Psoas muscle (tissue), 8 donors: ENCODE measurements at places on chromosomes 5 and 9. TPM values are rescaled to one million over a fixed set of nuclear protein-coding genes. Genes with fewer than 3 reads are reported as not detected.
A peak's percentile ranks its signal among the peaks of the same experiment; 100 is the strongest.

DNA sequence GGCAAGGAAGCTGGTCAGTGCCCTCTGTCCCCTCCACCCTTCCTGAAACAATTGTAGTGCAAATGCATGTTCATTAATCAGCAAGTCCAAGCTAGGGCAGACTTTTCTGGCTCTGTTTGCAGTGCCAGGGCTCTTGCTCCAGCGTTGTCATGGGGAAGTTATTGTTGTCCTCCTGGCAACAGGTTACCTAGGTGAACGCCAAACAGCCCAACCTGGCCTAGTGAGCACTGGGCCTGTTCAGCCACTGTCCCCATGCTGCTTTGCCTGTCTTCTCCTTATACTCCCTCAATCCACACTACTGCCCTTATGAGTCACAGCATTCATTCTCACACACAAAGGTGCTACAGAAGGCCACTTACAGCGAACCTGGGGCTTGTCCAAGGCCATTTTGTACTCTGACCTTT lies 34.5 kb upstream of the GLIS3 start:
- DNase-seq = peak; percentile 48
- H3K27ac ChIP-seq = no peak overlapping the region
- H3K27me3 ChIP-seq = no peaks in the 10 kb centered on the region
- H3K4me3 ChIP-seq = no peak overlapping the region
- no peaks in the 10 kb centered on the region for H3K36me3 ChIP-seq

- no peaks in the 10 kb centered on the region for H3K36me3 ChIP-seq
- H3K4me3 ChIP-seq = no peak overlapping the region
- DNase-seq = no peak
- H3K27me3 ChIP-seq = peaks cover 1% of the 10 kb centered on the region
- H3K4me1 ChIP-seq = no peaks in the 10 kb centered on the region
These were observed 167.5 kb upstream of the CLINT1 start for GRCh38 chr5:158026304-158027031.

DNA sequence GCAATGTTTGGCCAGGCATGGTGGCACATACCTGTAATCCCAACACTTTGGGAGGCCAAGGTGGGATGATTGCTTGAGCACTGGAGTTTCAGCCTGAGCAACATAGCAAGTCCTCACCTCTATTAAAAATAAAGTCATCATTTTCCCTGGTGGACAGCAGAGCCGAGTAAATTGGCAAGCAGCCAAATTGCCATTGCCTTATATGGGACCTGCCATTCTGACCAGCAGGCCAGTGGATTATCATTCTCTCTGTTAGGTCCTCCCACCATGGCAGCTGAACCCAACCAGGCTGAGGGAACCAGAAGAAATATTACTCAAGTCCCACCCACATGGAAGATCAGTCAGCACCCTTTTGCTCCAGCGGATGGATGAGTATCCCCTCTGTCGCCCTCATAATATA lies 1829.9 kb downstream of the EFNA5 start:
- H3K4me3 ChIP-seq = no peak overlapping the region
- H3K4me1 ChIP-seq = no peaks in the 10 kb centered on the region
- no peaks in the 10 kb centered on the region for H3K27me3 ChIP-seq
- no peaks in the 10 kb centered on the region for H3K36me3 ChIP-seq

FGF18 gene
- total RNA-seq = 0.66 TPM

TMEM252 gene
- total RNA-seq = not detected
